MM.1S (cell line): ENCODE measurements at places on chromosomes 6 and 20.

- DNase-seq: no peak
These were observed 22.7 kb upstream of the HECA start for GRCh38 chr6:139112146-139112545.

GRCh38 chr20:17654649-17655285 lies 27.3 kb downstream of the RRBP1 start:
- DNase-seq: no peak

GRCh38 chr6:32857156-32857891 lies 3.3 kb downstream of the PSMB9 start:
- no peak for DNase-seq

DNA sequence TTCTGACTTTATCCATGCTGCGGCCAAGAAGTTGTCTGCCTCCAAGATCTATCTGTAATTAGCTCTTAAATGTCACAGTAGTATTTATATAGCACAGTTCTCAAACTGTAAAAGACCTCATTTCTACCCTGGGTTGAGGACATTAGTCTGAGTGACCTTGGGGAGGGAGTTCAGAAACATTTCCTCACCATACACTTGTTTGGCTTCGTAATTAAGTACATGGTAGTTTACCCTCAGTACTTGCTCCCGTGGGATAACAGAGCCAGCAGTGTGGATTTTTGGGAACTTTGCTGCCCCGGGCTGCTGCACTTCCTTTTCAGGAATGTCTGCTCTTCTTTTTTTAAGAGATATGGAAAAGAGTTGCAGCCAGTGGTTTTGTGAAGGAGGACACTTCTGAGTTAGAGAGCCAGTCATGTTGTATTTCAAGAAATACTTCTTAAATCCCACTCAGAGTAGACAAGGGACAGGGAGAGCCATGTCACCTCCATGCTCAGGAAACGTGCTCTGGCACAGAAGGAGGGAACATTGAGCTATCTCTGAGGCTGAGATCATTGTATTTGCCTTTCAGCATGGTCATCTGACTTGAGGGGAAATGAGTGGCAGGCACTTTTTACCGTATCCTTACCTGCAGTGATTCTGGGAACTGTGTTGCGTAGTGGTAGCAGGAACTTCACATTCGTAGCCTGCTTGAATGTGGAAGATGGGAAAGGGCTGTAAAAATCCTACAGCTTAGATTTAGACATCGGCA lies 33.6 kb downstream of the RPRD1B start:
- no peak for DNase-seq

DNA sequence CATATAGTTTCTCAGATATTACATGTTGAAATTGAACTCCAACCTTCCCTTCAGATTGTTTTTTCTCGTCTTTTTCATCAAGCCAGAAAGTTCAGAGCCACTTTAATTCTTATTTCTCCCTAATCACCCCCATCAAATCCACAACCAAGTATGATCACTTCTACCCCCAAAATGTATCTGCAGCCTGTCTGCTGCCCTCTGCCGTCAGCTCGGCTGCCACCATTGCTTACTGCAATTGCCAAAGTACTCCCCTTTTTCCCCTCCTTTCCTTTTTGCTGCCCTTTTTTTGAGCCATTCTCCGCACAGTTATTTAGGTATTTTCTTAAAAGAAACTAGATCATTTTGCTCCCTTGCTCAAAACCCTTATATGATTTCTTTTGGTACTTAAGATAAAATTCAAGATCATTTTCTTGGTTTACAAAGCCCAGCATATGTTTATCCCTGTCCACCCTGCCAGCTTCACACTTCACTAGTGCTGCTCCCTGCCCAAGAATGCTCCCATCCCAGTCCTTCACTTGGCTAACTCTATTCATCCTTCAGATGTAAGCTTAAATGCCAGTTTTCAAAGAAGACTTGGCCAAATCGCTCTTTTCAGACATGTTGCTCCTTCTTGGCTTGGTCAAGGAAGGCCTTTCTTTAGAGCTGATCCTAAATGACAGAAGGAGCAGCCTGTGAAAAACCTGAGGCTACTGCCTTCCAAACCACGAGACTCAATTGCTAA lies 63.7 kb downstream of the SH3BGRL2 start:
- no peak for DNase-seq

DNA sequence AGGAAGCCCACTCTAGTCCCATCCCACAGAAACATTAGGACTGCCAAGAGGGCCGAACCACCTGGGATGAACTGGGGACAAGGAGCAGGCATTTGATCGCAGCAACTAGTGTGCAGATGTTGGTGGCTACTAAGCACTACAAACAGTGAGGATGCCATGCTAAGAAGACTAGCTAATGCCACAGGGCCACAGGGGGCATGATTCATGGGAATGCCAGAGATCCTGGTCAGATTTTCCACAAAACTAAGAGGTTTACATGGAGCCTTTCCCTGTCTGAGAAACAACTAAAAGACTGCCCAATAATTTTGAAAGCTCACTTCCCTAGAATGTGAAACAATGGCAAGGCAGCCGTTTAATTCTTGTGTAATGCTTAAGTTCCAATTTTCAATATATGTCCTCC lies 375.9 kb upstream of the PTCHD4 start:
- DNase-seq: no peak

GRCh38 chr6:30453508-30454116 lies 35.7 kb upstream of the HLA-E start:
- DNase-seq: peak; percentile 67

DNA sequence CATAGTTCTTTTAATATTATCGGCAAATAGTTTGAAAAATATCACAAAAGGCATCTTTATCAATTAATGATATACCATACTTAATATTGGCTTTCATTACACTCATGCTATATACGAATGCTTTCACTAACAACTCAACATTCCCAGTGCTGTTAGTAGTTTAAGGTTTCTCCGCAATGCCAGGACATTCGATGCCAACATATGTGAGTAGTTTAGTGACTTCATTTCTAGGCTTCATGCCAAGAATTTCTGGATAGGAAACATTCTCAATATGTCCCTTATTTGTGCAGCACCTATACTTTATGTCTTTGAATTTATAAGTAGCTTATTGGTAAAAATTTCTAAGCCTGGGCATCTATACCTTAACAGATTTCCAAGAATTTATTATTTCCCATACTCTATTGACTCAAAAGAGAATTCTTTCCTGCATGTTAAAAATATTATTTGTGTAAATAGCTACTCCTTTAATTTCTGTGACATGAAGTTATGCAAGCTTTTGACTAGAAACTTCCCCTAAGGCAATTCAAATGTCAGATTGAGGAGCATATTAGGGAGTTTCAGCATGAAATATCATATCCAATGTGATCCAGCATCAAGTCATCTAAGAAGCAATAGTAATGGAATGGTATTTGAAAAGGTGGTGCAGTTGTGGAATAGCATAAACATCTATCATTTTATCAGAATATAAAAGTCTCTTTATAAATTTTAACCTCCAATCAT lies 236.0 kb upstream of the STXBP5 start:
- no peak for DNase-seq
